Stimulated activated CD4-positive, alpha-beta T cell treated with anti-CD3 and anti-CD28 coated beads, Interleukin-12 subunit alpha, Interleukin-12 subunit beta, amount 100 ng/mL, for 24 hours (primary cell): ENCODE measurements at places on chromosomes 1 and 21.

DNA sequence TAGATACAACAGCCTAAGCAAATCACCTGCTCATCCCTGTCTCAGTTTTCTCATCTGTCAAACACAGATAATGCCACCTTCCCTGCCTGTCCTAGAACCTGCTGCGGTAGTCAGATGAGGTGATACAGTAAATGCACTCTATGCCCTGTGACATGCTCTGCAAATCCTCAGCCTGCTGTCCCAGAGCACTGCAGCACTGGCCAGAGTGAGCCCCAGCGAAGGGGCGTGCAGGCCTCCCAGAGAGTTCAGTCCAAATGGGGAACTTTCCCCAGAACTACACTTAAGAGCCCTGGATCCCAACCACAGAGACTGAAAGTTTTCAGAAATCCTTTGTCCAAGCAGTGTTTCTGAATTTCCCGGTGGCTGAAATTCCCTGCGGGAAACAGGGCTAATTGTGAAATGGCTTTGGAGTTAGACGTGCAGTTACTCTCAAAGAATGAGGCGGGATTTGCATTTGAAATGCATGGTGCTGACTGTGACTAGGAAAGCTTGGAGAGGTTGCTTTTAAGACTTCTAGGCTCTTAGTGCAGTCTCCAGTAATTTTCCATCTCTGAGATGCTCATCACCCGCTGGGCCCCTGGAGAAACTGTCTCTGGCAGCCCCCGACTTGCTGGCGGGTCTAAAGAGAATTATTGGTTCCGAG lies 206.5 kb upstream of the AJAP1 start:
- DNase-seq, result no peak

DNA sequence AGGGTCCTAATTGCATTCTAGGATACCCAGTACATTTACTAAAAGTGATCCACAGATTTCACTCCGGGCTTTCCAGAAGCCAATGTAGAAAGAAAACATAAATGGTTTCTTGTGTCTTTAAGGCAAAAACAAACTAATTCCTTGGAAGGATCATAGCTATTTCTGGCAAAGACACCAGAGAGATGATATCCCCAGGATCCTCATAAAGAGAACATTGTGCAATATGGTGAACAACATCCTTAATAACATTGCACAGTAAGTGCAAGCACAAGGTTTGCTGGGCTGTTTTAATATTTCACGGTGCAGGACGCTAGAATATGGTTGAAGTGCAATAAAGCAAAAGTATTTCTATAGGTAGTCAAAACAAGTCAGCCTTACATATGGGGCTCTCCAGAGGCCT lies 83.0 kb downstream of the NTPCR start:
- DNase-seq, result no peak

- DNase-seq, result no peak
Measured at GRCh38 chr1:184966989-184967388, 7.3 kb downstream of the NIBAN1 start.

- no peak for DNase-seq
Measured at GRCh38 chr1:164803366-164803765, 244.4 kb downstream of the PBX1 start.
